Activated CD4-positive, alpha-beta T cell treated with anti-CD3 and anti-CD28 coated beads, Interleukin-2, amount 10 ng/mL, durations not matched to agents 24 days and 14 days (primary cell): ENCODE measurements at places on chromosomes 11 and 22. TPM values are rescaled to one million over a fixed set of nuclear protein-coding genes. Genes with fewer than 3 reads are reported as not detected.
A peak's percentile ranks its signal among the peaks of the same experiment; 100 is the strongest.

Gene MS4A1
- total RNA-seq = not detected in 2 replicates

Gene ARHGAP42
- total RNA-seq = 0.05 TPM in 1 of 2 replicates, not detected in the other

Gene GRAP2
- 34.4 and 38.4 TPM in 2 replicates for total RNA-seq

Gene DLG2
- 0.99 and 1.0 TPM in 2 replicates for total RNA-seq

Gene OR2AT4
- not detected in 2 replicates for total RNA-seq

Gene SYT12
- total RNA-seq = not detected in 2 replicates

Gene DCDC1
- total RNA-seq = not detected in 2 replicates

Gene FAM180B
- total RNA-seq = 0.19 and 0.28 TPM in 2 replicates

Gene KLHL35
- 1.7 and 2.0 TPM in 2 replicates for total RNA-seq

Gene CBLIF
- not detected in 2 replicates for total RNA-seq

DNA sequence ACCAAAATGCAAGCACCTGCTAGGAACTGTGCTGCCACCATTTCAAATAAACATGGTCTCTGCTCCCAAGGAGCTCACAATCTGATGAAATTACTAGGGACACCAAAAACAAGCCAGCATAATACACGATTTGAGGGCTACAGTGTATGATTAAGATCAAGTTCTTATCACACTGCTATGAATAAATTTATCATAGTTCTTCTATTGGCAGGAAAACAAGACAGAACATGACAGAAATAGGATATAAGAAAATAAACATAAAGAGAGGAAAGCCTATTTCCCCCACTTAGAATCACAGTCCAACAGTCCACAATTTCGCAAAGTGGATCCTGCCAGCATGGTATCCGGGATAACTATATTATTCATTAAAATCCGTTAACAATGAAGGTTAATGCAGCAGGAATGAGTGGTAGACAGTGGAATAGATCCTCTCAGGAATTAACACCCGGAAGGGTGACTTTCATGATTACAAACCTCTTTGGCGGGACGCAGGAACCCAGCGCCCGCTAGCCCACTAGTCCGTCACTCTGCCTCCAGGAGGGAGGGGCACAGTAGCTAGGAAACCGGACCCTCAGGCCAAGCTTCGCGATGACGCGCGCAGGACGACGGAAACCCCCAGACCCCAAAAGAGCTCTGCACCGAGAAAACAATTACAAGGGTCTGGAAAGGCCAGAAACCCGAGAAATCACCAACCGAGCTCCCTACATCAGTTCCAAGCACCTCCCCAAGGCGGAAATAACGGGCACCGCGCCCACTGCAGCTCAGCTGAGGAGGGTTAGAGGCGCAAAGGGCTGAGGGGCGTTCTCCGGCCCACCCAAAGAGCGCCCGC lies 607 bp downstream of the CCDC82 start:
- DNase-seq = no peak
- peak overlapping the region; percentile 93 for H3K4me3 ChIP-seq
- peak overlapping the region; percentile 96 for H3K27ac ChIP-seq
- peaks cover 52% of the 10 kb centered on the region for H3K4me1 ChIP-seq
- no peaks in the 10 kb centered on the region for H3K27me3 ChIP-seq

- DNase-seq = no peak
- no peak overlapping the region for H3K4me3 ChIP-seq
- H3K4me1 ChIP-seq = no peaks in the 10 kb centered on the region
- H3K27ac ChIP-seq = no peak overlapping the region
- no peaks in the 10 kb centered on the region for H3K36me3 ChIP-seq
These were observed 698.5 kb downstream of the KCNA4 start for GRCh38 chr11:29318134-29318845.

DNA sequence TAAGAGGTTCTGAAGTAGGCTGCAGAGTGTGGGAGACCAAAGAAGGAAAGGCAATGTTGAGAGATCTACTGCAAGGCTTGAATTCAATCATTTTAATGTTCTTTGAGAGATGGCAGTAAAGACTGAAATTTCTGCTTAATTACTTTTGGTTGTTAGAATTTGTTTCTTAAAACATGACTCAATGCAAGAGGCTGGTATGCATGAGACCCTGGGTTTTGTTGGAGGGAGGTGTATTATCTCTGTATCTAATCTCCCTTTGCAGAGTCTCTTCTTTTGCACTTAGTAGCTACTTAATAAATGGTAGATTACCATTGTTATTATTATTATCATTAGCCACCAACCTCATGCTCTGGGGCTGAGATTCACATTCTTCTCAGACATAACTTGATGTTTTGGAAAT lies 87.4 kb upstream of the DRD2 start:
- H3K36me3 ChIP-seq = no peaks in the 10 kb centered on the region
- DNase-seq = no peak
- H3K27ac ChIP-seq = no peak overlapping the region
- no peak overlapping the region for H3K4me3 ChIP-seq

DNA sequence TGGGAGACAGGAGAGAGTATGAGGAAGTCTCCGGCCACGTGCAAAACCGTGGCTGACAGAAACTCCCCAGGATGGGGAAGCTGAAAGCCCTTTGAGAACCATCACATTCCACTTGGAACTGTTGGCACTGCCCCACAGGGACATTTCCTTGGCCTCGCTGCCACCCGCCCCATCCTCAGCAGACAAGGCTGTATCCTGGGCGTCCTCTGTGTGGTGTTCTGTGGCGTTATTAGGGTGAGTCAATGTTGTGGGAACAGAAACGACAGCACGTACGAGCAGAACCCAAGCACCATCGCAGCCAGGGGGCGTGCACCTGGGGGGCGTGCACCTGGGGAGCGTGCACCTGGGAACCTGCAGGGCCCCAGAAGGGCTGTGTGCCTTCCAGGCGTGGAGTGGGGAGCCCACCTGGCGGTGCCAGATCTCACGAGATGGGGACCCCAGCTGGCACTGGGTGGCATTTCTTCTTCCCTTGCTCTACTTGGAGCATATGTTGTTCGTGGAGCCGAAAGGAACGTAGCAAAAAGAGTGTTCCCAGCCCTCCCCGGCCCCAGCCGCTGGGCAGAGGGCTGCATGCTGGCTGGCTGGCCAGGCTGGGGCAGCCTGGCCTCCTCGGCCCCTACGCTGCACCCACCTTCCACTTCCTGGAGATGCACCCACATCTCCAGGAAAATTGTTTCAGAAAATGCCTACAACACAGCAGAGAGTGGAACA lies 35.4 kb downstream of the NFAM1 start:
- H3K36me3 ChIP-seq = no peaks in the 10 kb centered on the region
- no peak overlapping the region for H3K27ac ChIP-seq
- DNase-seq = no peak
- peaks cover 6% of the 10 kb centered on the region for H3K27me3 ChIP-seq
- H3K4me1 ChIP-seq = peaks cover 4% of the 10 kb centered on the region

- H3K27me3 ChIP-seq = no peaks in the 10 kb centered on the region
- DNase-seq = no peak
- H3K4me1 ChIP-seq = peaks cover 18% of the 10 kb centered on the region
These were observed 77.0 kb upstream of the NCAM1 start for GRCh38 chr11:112884012-112884767.

- no peak overlapping the region for H3K27ac ChIP-seq
- no peak for DNase-seq
These were observed 44.9 kb upstream of the CCND1 start for GRCh38 chr11:69595805-69596665.

- no peaks in the 10 kb centered on the region for H3K27me3 ChIP-seq
- H3K4me1 ChIP-seq = no peaks in the 10 kb centered on the region
- DNase-seq = peak; percentile 88
These were observed 29.6 kb downstream of the TRIM29 start for GRCh38 chr11:120108154-120108784.

GRCh38 chr11:132315696-132316095 lies 945.3 kb downstream of the NTM start:
- H3K4me1 ChIP-seq = no peaks in the 10 kb centered on the region
- H3K36me3 ChIP-seq = no peaks in the 10 kb centered on the region
- no peaks in the 10 kb centered on the region for H3K27me3 ChIP-seq
- no peak overlapping the region for H3K27ac ChIP-seq

DNA sequence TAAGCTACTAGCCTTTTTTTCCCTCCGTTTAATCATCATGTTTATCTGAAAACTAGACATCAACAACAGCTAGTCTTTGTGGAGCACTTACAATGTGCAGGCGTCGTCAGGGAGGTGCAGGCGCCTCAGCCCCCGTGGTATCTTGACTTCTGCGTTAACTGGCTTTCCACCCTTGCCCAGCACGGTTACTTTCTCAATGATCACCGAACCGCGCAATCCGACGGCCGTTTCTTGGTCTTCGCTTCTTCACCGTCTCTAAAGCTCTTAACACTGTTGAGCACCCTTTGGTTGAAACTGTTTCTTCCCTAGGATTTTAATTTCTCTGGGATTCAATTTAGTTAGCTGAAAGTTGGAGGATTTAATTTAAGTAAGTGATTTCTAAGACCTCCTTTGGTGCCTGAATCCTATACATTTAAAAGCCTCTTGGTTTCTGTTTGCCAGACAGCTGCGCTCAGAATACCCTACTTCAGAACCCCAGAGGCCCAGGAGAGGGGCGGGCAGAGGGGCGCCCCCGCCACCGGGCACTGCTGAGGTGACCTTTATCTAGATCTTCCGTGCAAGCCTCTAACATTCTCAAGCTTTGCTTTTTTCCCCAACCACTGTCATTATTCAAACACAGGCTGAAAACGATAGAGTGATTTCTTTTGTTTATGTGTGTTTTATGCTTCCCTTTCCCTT lies 18.0 kb upstream of the TMEM218 start:
- no peaks in the 10 kb centered on the region for H3K4me1 ChIP-seq
- H3K27ac ChIP-seq = no peak overlapping the region
- H3K27me3 ChIP-seq = peaks cover 35% of the 10 kb centered on the region
- H3K36me3 ChIP-seq = no peaks in the 10 kb centered on the region
- H3K4me3 ChIP-seq = no peak overlapping the region

- no peak overlapping the region for H3K4me3 ChIP-seq
- no peaks in the 10 kb centered on the region for H3K36me3 ChIP-seq
- peaks cover 17% of the 10 kb centered on the region for H3K27me3 ChIP-seq
- no peak for DNase-seq
- no peak overlapping the region for H3K27ac ChIP-seq
These were observed 31.1 kb upstream of the PDGFB start for GRCh38 chr22:39275814-39276439.

- H3K4me1 ChIP-seq = peaks cover 17% of the 10 kb centered on the region
- peaks cover 66% of the 10 kb centered on the region for H3K27me3 ChIP-seq
- H3K27ac ChIP-seq = no peak overlapping the region
- DNase-seq = no peak
These were observed 3.5 kb upstream of the ELMOD1 start for GRCh38 chr11:107587306-107587979.

DNA sequence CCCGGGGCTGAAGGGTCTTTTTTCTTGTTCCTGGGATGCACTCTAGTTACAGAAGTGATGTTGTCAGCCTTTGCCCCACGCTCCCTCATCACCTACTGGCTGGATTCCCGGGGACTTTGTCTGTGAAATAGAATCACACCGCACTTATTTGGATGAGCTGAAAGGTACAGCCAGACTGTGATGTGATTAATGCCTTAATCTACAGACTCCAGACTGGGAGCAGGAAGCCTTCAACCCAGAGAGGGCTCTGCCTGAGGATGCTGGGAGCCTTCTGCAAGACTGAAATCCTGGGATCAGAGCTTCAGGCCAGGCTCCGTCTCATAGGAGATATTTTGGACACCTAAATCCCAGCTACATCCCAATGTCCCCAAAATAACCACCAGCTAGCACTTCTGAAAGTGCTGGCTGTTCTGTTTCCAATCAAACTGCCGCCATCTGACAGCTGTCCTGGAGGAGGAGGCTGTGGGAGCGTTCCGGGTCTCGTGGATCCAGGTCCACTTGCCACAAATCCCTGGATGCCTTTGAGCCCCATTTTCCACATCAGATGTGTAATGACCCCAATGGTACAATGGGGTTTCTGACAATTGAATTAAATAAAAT lies 688.5 kb downstream of the TBC1D22A start:
- no peak for DNase-seq
- H3K4me1 ChIP-seq = no peaks in the 10 kb centered on the region
- H3K4me3 ChIP-seq = no peak overlapping the region
- H3K36me3 ChIP-seq = no peaks in the 10 kb centered on the region

- no peak for DNase-seq
- no peak overlapping the region for H3K27ac ChIP-seq
- H3K4me1 ChIP-seq = no peaks in the 10 kb centered on the region
- H3K4me3 ChIP-seq = no peak overlapping the region
- H3K27me3 ChIP-seq = no peaks in the 10 kb centered on the region
These were observed 102.8 kb downstream of the ARHGAP32 start for GRCh38 chr11:129089279-129089678.

DNA sequence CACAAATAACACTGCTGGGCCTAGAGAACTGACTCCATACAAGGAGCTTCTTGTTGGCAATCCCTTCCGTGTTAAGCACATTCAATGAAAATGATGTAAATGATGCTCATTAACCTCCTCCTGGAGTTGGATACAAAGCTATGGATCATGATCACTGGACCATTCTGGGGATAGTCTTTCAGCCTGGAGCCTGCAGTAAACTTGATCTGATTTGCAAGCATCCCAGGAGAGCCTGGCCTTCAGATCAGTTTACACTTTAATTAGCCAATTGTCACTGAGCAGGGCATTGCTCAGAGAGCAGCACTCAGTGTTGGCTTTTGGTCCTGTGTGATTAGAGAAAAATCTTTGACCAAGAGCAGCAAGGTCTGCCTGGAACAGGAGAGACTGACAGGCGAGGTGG lies 45.6 kb downstream of the ARFGAP3 start:
- peaks cover 38% of the 10 kb centered on the region for H3K36me3 ChIP-seq
- no peaks in the 10 kb centered on the region for H3K27me3 ChIP-seq
- no peak overlapping the region for H3K4me3 ChIP-seq
- peaks cover 2% of the 10 kb centered on the region for H3K4me1 ChIP-seq
- no peak for DNase-seq

DNA sequence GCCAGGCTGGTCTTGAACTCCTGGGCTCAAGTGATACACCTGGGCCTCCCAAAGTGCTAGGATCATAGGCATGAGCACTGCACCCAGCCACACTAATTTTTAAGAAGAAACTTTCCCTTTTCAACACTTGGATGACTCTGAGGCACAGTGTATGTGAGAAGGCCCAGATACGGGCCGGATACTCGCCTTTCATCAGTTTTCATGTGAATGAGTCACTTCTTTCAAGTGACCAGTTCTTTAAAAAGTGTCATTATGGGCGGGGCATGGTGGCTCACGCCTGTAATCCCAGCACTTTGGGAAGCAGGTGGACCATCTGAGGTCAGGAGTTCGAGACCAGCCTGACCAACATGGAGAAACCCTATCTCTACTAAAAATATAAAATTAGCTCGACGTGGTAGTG lies 120.8 kb downstream of the CTTN start:
- peaks cover 14% of the 10 kb centered on the region for H3K27me3 ChIP-seq
- H3K27ac ChIP-seq = no peak overlapping the region
- no peak overlapping the region for H3K4me3 ChIP-seq
- DNase-seq = no peak
- H3K4me1 ChIP-seq = no peaks in the 10 kb centered on the region

GRCh38 chr22:50007057-50007511 lies 5.5 kb downstream of the IL17REL start:
- no peak overlapping the region for H3K27ac ChIP-seq
- H3K36me3 ChIP-seq = no peaks in the 10 kb centered on the region
- no peak overlapping the region for H3K4me3 ChIP-seq

- no peak overlapping the region for H3K27ac ChIP-seq
- H3K4me3 ChIP-seq = peak overlapping the region; percentile 83
- peaks cover 22% of the 10 kb centered on the region for H3K4me1 ChIP-seq
- H3K27me3 ChIP-seq = no peaks in the 10 kb centered on the region
- DNase-seq = no peak
These were observed 44.3 kb downstream of the MICAL3 start for GRCh38 chr22:17980015-17980590.

- peaks cover 12% of the 10 kb centered on the region for H3K27me3 ChIP-seq
- no peaks in the 10 kb centered on the region for H3K36me3 ChIP-seq
- no peaks in the 10 kb centered on the region for H3K4me1 ChIP-seq
- no peak overlapping the region for H3K27ac ChIP-seq
These were observed 20.7 kb downstream of the SLN start for GRCh38 chr11:107691000-107691750.

- DNase-seq = no peak
- H3K27me3 ChIP-seq = peaks cover 36% of the 10 kb centered on the region
- H3K36me3 ChIP-seq = no peaks in the 10 kb centered on the region
- H3K27ac ChIP-seq = no peak overlapping the region
- peaks cover 4% of the 10 kb centered on the region for H3K4me1 ChIP-seq
These were observed 20.6 kb upstream of the SCGB1D1 start for GRCh38 chr11:62169448-62169847.
